Anterior cingulate cortex (tissue), 58 donors: ENCODE measurements at places on chromosomes 3 and 15.

DNA sequence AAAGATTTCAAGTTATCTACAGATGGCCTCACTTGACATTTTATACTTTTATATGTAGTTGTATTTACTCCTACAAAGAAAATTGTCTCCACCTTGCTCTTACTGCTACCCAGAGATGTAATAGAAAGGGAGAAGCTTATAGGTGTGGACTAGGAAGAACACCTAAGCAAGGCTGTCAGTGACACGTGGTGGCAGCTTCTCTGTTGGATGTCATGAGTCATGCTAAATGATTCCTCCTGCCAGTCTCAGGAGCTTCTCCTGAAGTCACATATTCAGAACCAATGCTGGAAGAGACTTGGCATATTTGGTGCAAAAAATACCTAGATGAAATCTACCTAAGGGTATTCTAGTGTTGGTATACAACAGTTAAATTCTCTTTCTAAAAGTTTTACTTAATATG is 184.7 kb downstream of the LRRC3B start:
- no peak for DNase-seq

DNA sequence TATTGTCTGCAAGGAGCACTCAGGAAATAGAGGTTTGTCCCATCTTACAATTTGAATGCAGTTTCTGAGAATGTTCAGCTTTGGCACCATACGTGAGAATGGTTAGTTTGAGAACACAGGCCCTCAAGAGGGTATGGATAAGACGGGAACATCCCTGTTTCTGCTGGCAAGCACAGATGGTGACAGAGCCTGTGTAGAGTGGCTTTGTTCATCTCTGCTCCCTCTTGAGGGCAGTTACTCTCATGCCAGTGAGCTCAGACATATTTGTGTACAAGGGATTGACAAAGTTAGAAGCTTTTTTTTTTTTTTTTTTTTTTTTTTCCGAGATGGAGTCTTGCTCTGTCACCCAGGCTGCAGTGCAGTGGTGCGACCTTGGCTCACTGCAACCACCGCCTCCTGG is 71.5 kb upstream of the FILIP1L start:
- DNase-seq = no peak

DNA sequence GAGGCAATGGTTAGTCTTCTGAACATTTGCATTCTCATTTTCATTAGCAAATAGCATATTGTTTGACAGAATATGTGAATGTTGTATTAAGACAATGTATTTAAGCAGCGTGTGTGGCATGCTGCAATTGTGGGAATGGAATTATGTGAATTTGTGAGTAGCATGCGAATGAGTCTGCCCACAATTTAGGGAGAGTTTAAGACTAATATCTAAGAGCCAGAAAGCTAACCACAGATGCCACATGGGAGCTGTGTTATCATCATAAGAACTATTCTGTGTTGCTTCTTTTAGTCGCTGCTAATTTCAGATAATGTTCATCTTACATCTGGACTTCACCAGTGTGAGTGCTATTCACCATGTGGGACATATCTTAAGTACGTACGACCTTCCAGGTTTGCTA is 494.5 kb downstream of the RBMS3 start:
- DNase-seq = no peak

- DNase-seq = no peak
Observed at GRCh38 chr15:26098801-26099200, 235.7 kb upstream of the ATP10A start.

GRCh38 chr15:61425934-61426333 is 196.8 kb upstream of the RORA start:
- DNase-seq = no peak

DNA sequence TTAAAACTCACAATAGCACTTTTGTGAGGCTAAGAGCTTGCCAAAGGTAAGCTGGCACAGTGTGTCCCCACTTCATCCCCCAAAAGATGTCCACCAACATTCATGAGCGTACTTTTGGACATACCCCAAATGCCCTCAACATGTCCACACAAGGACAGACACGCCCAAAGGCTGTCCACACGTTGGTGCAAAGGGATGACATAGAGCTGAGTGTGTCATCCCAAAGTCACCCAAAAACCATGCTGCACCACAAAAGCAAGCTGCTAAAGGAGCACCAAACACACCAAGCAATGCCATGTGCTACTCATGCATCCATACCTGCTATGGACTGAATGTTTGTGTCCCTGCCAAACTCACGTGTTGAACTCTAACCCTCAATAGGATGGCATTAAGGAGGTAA is 57.9 kb downstream of the KLF13 start:
- DNase-seq = no peak

GRCh38 chr3:115960799-115961198 is 337.5 kb downstream of the GAP43 start:
- DNase-seq = no peak

DNA sequence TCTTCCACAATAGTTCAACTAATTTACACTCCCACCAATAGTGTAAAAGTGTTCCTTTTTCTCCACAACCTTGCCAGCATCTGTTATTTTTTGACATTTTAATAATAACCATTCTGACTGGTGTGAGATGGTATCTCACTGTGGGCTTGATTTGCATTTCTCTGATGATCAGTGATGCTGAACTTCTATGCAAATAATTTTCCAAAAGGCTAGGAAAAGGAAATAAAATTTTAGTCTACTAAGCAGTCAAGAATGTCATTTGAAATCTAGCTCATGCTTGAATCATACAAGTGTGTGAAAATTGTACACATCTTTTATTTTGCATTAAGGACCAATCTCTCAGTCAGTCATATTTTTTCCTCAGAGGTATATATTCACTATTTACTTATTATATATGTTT is 101.7 kb upstream of the UBP1 start:
- no peak for DNase-seq

DNA sequence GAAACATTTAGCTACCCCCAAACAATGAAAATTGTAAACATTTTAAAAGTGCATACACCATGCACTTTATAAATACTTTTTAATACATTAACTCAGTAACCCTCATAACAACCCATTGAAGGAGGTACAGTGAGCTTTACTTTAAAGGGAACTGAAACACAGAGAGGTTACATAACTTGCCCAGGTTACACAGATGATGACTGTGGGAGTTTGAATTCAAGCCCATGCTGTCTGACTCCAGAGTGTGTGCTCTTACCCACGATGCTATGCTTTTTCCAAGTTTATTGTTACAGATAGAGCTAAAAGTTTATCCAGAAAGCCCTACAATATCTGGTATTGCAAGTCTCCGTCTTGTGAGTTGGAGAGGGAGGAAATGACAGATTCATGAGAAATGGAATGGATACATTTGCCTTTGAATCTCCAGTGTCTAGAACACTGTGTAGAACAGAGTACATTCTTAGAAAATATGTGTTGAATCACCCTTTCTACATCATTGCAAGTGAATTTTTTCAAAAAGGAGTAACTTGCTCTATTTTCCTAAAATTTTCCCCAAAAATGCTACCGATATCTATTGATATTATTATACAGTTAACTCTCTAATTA is 428.3 kb downstream of the NAALADL2 start:
- DNase-seq = no peak

- DNase-seq = no peak
Observed at GRCh38 chr15:36330598-36330997, 248.8 kb upstream of the CDIN1 start.
